Astrocyte (in vitro differentiated cells and primary cell): ENCODE measurements at places on chromosomes 16 and 17. TPM values are rescaled to one million over a fixed set of nuclear protein-coding genes. Genes with fewer than 3 reads are reported as not detected.

TSNAXIP1 gene
- 1.3 and 1.5 TPM in 2 replicates for total RNA-seq

ADAD2 gene
- not detected in 2 replicates for total RNA-seq

CLEC10A gene
- not detected in 2 replicates for total RNA-seq

NACA2 gene
- not detected in 2 replicates for total RNA-seq

CNGB1 gene
- not detected in 2 replicates for total RNA-seq

ACE gene
- 0.87 and 1.0 TPM in 2 replicates for total RNA-seq

ADAP2 gene
- 0.89 and 1.1 TPM in 2 replicates for total RNA-seq

RBFOX1 gene
- total RNA-seq = 0.43 and 0.84 TPM in 2 replicates

CLDN6 gene
- 449 and 584 TPM in 2 replicates for total RNA-seq

ACSM2A gene
- total RNA-seq = 0.14 TPM in 1 of 2 replicates, not detected in the other

DNA sequence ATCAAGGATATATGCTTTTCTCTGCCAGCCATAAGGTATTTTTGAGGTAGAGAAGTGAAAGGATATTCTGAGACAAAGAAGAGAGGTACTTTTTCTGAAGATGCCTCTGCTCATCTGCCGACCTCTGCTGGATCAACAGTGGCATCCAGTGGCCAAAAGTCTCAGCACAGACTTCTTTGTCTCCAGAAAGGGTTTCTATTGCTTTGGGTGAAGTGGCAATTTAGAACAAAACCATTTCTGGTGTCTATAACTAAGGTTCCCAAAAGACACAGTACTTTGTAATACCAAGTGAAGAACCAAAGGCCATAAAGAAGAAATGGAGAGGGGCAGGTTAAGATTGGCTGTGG is 155.2 kb upstream of the C17orf78 start:
- no peak for DNase-seq
- H3K36me3 ChIP-seq = peaks cover 11% of the 10 kb centered on the region
- H3K4me1 ChIP-seq = no peaks in the 10 kb centered on the region
- H3K4me3 ChIP-seq = no peak overlapping the region
- H3K27ac ChIP-seq = no peak overlapping the region
- no peaks in the 10 kb centered on the region for H3K27me3 ChIP-seq

- H3K4me1 ChIP-seq = no peaks in the 10 kb centered on the region
- DNase-seq = no peak
- no peaks in the 10 kb centered on the region for H3K36me3 ChIP-seq
- H3K27ac ChIP-seq = no peak overlapping the region
- no peak overlapping the region for H3K4me3 ChIP-seq
Observed at GRCh38 chr17:22470411-22471175, 778.3 kb downstream of the KCNJ18 start.

- no peak for DNase-seq
- no peaks in the 10 kb centered on the region for H3K27me3 ChIP-seq
- H3K27ac ChIP-seq = no peak overlapping the region
- no peak overlapping the region for H3K4me3 ChIP-seq
- H3K4me1 ChIP-seq = no peaks in the 10 kb centered on the region
- no peaks in the 10 kb centered on the region for H3K36me3 ChIP-seq
Observed at GRCh38 chr16:50491516-50491915, 56.7 kb upstream of the NKD1 start.

DNA sequence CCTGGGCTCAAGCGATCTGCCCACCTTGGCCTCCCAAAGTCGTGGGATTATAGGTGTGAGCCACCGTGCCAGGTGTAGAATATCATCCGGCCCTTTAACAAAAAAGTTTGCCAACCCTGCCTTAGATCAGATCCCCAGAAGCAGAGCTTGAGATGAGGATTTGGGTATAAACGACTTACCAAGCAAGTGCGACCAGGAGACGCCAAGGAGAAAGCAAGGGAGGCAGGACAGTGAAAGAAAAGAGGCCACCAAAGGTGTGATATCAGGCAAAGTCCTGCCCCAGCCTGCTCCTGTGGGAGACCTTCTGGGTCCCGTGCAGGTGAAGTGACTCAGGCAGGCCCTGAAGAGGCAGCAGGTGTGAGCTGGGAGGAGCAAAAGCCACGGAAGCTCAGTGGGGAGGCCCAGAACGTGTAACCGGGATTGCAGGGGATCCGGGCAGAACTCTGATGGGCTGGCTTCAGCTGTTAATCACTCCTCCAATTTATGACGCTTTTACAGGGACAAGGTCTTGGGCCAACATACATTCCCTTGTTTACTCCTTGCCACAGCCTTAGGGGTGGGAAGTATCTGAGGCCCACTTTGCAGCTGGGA is 14.1 kb upstream of the CALB2 start:
- H3K4me3 ChIP-seq = no peak overlapping the region
- no peaks in the 10 kb centered on the region for H3K36me3 ChIP-seq
- no peak for DNase-seq
- H3K27ac ChIP-seq = no peak overlapping the region

DNA sequence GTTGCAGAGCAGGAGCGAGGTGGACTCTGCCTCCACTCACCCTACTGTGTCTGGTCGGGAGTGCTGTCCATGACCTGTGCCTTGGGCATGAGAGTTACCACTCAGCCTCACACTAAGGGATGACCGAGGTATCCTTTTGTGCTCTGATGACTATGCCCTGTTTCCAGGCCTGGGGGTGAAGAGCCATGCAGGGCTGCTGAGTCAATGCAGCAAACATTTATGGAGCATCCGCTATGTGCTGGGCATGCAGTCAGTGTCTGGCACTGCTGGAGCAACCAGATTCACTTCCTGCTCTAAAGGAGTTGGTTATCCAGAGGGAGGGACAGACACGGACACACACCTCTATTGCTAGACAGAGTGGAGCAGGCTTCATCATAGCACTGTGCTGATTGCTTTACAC is 7.6 kb upstream of the HNF1B start:
- peak; percentile 72 for DNase-seq
- no peaks in the 10 kb centered on the region for H3K36me3 ChIP-seq
- peaks cover 10% of the 10 kb centered on the region for H3K4me1 ChIP-seq
- H3K4me3 ChIP-seq = no peak overlapping the region

GRCh38 chr17:46046957-46047356 is 47.9 kb downstream of the STH start:
- H3K4me3 ChIP-seq = no peak overlapping the region
- DNase-seq = peak; percentile 33
- H3K27ac ChIP-seq = no peak overlapping the region
- peaks cover 3% of the 10 kb centered on the region for H3K4me1 ChIP-seq

GRCh38 chr16:8908810-8909468 is 26.8 kb downstream of the LITAFD start:
- no peaks in the 10 kb centered on the region for H3K27me3 ChIP-seq
- H3K4me3 ChIP-seq = no peak overlapping the region
- DNase-seq = no peak
- no peak overlapping the region for H3K27ac ChIP-seq

DNA sequence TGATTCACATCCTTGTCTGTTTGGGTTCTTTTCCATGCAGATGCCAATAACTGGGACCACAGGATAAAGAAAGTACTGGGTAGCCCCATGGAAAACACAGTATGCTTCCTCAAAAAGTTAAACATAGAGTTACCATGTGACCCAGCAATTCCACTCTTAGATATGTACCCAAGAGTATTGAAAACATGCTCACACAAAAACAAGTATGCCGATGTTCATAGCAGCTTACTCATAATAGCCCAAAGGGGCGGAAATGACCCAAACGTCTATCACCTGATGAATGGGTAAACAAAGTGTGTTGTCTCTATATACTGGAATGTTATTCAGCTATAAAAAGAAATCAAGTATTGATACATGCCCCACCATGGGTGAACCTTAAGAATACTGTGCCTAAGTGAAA is 55.4 kb downstream of the CYB5B start:
- DNase-seq = no peak
- no peaks in the 10 kb centered on the region for H3K27me3 ChIP-seq
- no peak overlapping the region for H3K4me3 ChIP-seq
- H3K27ac ChIP-seq = no peak overlapping the region
- peaks cover 23% of the 10 kb centered on the region for H3K4me1 ChIP-seq

DNA sequence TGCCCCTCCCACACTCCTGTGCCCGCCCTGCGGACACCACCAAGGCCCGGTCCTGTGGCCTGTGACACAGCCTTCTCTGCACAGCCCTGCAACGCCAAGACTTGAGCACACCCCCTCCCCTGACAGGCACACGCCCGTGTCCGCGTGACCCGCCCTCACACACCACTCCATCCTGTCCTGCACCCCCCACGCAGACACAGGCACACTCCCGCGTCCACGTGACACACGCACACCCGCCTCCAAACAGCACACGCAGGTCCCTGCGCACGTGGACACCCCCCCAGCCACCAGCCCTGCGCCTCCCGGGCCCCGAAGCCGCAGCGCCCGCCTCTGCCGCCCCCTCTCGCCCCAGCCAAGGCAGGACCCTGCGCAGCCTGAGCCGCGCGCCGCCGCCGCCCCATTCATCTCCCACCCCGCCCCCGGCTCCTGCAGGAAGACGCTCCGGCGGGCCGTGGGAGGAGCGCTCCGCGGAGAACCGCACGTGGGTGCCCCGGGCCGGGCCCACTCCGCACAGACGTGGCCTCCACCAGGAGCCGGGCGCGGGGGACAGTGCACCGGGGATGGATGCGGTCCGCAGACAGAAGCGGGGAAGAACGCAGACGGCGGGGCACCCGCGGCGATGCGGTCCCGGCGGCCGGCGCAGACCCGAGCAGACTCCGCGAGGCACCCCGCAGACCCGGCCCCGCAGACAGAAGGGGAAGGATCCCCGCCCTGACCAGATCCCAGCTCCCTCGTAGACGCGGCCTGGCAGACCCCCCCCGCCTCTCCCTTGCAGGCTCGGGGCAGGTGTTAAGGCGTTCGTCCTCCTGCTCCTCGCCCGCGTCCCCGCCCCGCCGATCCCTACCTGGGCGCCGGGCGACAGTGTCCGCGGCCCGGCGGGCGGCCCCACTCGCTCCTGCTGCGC is 506 bp downstream of the CAMKK1 start:
- DNase-seq = peak; percentile 42
- H3K36me3 ChIP-seq = no peaks in the 10 kb centered on the region

DNA sequence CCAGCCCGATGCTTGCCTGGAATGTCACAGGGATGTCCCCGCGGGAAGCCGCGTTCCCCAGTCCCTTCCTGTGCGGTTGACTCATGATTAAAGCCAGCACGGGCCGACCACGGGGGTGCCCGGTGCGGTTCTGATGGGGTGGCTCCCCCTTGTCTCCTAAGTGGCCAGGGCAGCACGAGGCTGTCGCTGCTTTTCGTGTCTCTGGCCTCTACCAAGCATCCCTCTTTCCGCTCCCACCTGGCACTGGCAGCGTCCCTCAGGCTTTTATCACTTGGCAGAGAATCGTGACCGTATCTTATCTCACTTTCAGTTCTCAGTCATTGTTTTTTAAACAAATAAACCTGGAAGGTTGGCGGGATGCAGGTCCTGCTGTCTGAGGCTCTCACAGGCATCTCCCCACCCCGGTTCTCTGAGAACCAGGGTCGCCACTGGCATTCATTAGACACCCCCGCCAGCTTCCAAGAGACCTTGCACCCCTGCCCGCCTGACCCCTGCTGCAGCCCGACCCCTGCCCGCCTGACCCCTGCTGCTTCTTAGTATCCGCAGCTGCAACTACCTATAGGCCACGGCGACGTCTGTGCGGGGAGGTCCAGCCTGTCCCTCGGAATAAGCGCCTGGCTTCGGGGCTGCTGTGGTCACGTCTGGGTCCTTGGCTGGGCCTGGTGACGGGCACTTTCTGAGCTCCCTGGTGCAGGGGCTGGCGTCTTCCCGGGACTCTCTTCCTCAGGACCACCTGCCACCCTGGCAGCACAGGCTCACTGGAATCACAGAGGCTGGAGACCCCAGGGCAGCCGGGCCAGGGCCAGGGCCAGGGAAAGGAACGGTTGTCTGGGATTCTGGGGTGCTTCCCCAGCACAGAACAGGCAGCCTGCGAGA is 7.5 kb downstream of the C1QTNF8 start:
- H3K27me3 ChIP-seq = peaks cover 7% of the 10 kb centered on the region
- H3K4me3 ChIP-seq = no peak overlapping the region
- H3K4me1 ChIP-seq = no peaks in the 10 kb centered on the region
- H3K36me3 ChIP-seq = no peaks in the 10 kb centered on the region
- no peak overlapping the region for H3K27ac ChIP-seq

DNA sequence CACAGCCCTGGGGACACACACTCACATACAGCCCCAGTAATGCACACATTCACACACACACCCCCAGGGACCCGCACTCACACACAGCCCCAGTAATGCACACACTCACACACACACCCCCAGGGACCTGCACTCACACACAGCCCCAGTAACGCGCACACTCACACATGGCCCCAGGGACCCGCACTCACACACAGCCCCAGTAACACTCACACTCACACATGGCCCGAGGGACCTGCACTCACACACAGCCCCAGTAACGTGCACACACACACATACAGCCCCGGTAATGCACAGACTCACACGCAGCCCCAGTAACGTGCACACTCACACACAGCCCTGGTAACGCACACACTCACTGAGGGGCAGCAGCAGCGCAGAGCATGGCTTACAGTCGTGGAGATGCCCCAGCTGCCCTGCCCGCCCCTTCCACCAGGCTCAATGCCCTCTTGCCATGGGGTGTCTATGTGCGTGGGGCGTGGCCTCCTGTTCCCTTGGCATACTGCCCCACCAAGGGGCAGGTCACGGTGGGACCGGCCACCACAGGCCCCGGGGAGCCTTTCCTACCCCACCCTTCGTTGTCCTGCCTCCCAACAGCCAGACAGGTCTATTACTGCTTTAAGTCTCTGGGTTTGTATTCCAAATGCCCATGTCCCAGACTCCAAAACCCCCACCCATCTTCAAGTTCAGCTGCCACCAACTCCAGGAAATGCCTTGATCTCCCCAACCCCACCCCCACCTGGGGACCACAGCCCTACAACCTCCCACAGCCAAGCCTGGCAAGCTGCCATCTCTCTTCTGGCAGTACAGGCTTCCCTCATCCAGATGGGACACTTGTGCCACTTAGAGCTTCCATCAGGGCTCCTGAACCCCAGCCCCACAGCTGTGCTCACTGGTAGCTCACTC is 2.7 kb downstream of the CCDC102A start:
- H3K27me3 ChIP-seq = peaks cover 9% of the 10 kb centered on the region
- H3K27ac ChIP-seq = no peak overlapping the region
- peaks cover 29% of the 10 kb centered on the region for H3K4me1 ChIP-seq
- no peak overlapping the region for H3K4me3 ChIP-seq
- H3K36me3 ChIP-seq = no peaks in the 10 kb centered on the region

DNA sequence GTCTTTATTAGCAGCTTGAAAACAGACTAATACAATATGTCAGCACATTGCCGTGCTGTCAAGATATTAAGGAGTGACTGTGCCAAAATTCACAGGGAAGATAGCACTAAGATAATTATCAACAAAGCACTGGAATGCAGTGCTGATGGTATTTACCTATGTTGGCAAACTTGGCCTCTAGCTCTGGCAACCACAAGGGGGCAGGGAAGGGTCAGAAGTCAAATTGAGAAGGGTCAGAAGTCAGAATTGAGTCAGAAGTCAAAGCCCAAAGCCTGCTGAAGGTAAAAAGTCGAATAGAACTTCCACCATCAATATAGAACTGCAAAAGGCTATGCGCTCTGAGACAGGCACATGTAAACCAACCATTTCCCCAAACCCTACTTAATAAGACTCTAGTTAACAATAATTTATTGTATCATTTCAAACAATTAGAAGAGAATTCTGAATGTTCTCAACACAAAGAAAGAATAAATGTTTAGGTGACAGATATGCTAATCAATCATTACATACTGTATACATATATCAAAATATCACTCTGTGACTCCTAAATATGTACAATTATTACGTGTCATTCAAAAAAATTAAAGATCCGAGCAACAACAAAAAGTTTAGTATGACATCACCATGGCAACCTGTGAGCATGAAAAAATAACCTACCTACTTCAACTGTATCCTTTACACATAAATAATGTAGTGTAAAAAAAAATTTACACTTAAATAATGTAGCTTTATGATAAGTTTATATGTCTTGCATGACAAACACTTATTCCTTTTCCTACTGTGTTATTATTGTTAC is 916.1 kb downstream of the KCNJ2 start:
- no peaks in the 10 kb centered on the region for H3K36me3 ChIP-seq
- DNase-seq = no peak
- H3K27me3 ChIP-seq = no peaks in the 10 kb centered on the region
- no peak overlapping the region for H3K4me3 ChIP-seq
- H3K27ac ChIP-seq = no peak overlapping the region
- H3K4me1 ChIP-seq = no peaks in the 10 kb centered on the region
